ENCODE measurements at places on chromosomes 11 and 22.

DNA sequence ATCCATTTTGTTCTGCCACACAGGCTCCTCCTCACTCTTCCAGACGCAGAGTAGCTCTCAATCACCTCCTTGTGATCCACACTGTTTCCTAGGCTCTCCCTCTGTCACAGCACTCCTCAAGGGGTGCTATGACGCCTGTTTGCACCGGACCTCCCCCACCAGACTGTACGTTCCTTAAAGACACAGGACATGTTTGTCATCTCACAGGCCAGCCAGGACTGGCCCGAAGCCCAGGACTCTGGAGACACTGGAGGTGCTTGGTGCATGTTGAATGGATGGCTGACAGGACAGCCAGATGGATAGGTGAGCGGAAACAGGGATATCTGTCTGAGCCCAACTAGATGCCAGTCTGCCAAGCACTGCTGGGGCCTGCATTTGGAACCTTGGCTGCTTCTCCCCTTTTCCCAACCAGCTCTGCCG, 13.6 kb downstream of the PLA2G6 start:
- H3K36me3 ChIP-seq = no peaks in the 10 kb centered on the region
- no peak overlapping the region for H3K27ac ChIP-seq
- H3K27me3 ChIP-seq = no peaks in the 10 kb centered on the region
- H3K4me3 ChIP-seq = no peak overlapping the region
- no peak for DNase-seq
- H3K4me1 ChIP-seq = peaks cover 18% of the 10 kb centered on the region

GRCh38 chr11:10856689-10857458, 979 bp downstream of the ZBED5 start:
- peak overlapping the region; percentile 99 for H3K4me3 ChIP-seq
- H3K27ac ChIP-seq = peak overlapping the region; percentile 96
- H3K4me1 ChIP-seq = peaks cover 15% of the 10 kb centered on the region
- H3K27me3 ChIP-seq = no peaks in the 10 kb centered on the region
- H3K36me3 ChIP-seq = peaks cover 36% of the 10 kb centered on the region

- H3K27me3 ChIP-seq = no peaks in the 10 kb centered on the region
- peaks cover 19% of the 10 kb centered on the region for H3K4me1 ChIP-seq
- H3K27ac ChIP-seq = no peak overlapping the region
- DNase-seq = peak; percentile 29
- no peak overlapping the region for H3K4me3 ChIP-seq
Measured at GRCh38 chr11:6646918-6647679, 8.5 kb downstream of the DCHS1 start.

DNA sequence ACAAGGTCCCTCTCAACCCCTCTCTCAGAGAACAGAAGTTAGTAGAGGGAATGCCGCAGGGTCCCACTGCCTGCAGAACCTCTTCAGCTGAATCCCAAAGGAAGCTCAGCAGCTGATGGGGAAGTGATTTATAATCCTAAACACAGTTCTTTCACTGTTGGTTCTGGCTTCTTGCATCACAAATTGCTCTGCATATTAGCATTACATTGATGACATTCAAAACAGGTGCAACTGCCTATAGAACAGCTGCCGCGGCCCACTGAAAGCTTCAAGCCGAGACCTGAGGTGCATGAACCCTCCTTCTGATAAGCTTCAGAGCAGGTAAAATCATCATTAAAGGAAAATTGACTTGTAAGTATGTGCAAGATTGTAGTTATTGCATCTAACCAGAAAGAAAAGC, 75.2 kb upstream of the KIRREL3 start:
- H3K4me1 ChIP-seq = no peaks in the 10 kb centered on the region
- no peak overlapping the region for H3K4me3 ChIP-seq
- H3K27me3 ChIP-seq = no peaks in the 10 kb centered on the region
- H3K27ac ChIP-seq = no peak overlapping the region

- H3K36me3 ChIP-seq = no peaks in the 10 kb centered on the region
- no peak overlapping the region for H3K27ac ChIP-seq
- no peaks in the 10 kb centered on the region for H3K4me1 ChIP-seq
- H3K4me3 ChIP-seq = no peak overlapping the region
Measured at GRCh38 chr11:106785913-106786650, 232.2 kb downstream of the GUCY1A2 start.

DNA sequence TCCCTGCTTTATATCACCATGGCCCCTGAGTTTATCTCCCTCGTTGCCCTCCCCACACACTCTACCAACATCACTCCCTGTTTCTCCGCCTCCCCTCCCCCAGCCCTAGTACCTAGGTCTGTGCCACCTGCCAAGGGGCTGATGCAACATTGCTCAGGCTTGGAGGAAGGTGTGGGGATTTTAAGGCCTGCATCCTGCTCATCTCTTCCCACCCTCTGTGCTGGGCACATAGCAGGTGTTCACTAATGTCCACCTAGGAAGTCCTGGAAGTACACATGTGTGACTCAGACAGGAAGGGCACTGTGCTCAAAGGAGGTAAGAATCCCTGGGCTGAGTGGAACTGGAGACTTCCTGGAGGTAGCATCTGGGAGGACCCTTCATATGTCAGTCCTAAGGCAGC, 37.0 kb downstream of the PDE2A start:
- H3K36me3 ChIP-seq = no peaks in the 10 kb centered on the region
- DNase-seq = no peak
- no peak overlapping the region for H3K4me3 ChIP-seq
- H3K4me1 ChIP-seq = peaks cover 3% of the 10 kb centered on the region

GRCh38 chr11:1943576-1943975, 3.6 kb upstream of the MRPL23 start:
- no peak overlapping the region for H3K4me3 ChIP-seq
- H3K36me3 ChIP-seq = no peaks in the 10 kb centered on the region
- no peak overlapping the region for H3K27ac ChIP-seq
- no peaks in the 10 kb centered on the region for H3K27me3 ChIP-seq
- peaks cover 25% of the 10 kb centered on the region for H3K4me1 ChIP-seq

- peaks cover 19% of the 10 kb centered on the region for H3K27me3 ChIP-seq
- no peaks in the 10 kb centered on the region for H3K36me3 ChIP-seq
- DNase-seq = no peak
- H3K4me3 ChIP-seq = no peak overlapping the region
- H3K4me1 ChIP-seq = no peaks in the 10 kb centered on the region
Measured at GRCh38 chr22:47236718-47237117, 474.3 kb downstream of the TBC1D22A start.

GRCh38 chr11:123020968-123021367, 39.3 kb upstream of the BSX start:
- no peak overlapping the region for H3K4me3 ChIP-seq
- H3K27me3 ChIP-seq = no peaks in the 10 kb centered on the region
- H3K4me1 ChIP-seq = no peaks in the 10 kb centered on the region
- DNase-seq = peak; percentile 83
- H3K36me3 ChIP-seq = no peaks in the 10 kb centered on the region

- no peak for DNase-seq
- no peaks in the 10 kb centered on the region for H3K36me3 ChIP-seq
- no peak overlapping the region for H3K27ac ChIP-seq
- no peak overlapping the region for H3K4me3 ChIP-seq
- H3K27me3 ChIP-seq = no peaks in the 10 kb centered on the region
Measured at GRCh38 chr11:76397383-76397782, 16.3 kb downstream of the GVQW3 start.

GRCh38 chr11:75982309-75982708, 167.3 kb downstream of the UVRAG start:
- H3K36me3 ChIP-seq = peaks cover 14% of the 10 kb centered on the region
- no peaks in the 10 kb centered on the region for H3K4me1 ChIP-seq
- no peak for DNase-seq
- H3K27me3 ChIP-seq = no peaks in the 10 kb centered on the region

DNA sequence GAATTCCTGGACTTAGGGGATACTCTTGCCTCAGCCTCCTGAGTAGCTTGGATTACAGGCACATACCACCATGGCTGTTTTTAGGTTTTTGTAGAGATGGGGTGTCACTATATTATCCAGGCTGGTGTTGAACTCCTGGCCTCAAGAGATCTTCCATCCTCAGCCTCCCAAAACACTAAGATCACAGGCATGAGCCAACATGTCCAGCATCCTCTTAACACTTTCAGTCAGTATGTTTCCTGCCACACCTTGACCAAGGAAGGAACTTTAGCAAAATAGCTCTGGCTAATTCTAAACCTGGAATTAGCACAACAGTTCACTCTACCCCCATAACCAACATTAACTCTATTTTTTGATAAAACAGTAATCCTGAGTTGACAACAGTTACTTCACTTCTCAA, 27.2 kb upstream of the DNAJB7 start:
- DNase-seq = no peak
- H3K36me3 ChIP-seq = peaks cover 23% of the 10 kb centered on the region
- no peaks in the 10 kb centered on the region for H3K27me3 ChIP-seq
- H3K4me3 ChIP-seq = no peak overlapping the region
- H3K27ac ChIP-seq = no peak overlapping the region
- H3K4me1 ChIP-seq = no peaks in the 10 kb centered on the region

GRCh38 chr11:134864968-134865305, 452.9 kb upstream of the B3GAT1 start:
- H3K36me3 ChIP-seq = no peaks in the 10 kb centered on the region
- DNase-seq = no peak
- H3K4me1 ChIP-seq = no peaks in the 10 kb centered on the region
- peaks cover 4% of the 10 kb centered on the region for H3K27me3 ChIP-seq
- H3K27ac ChIP-seq = no peak overlapping the region

GRCh38 chr22:39176714-39177455, 24.4 kb upstream of the CBX7 start:
- no peak overlapping the region for H3K27ac ChIP-seq
- no peaks in the 10 kb centered on the region for H3K36me3 ChIP-seq
- no peak for DNase-seq
- H3K27me3 ChIP-seq = no peaks in the 10 kb centered on the region
- H3K4me3 ChIP-seq = no peak overlapping the region

DNA sequence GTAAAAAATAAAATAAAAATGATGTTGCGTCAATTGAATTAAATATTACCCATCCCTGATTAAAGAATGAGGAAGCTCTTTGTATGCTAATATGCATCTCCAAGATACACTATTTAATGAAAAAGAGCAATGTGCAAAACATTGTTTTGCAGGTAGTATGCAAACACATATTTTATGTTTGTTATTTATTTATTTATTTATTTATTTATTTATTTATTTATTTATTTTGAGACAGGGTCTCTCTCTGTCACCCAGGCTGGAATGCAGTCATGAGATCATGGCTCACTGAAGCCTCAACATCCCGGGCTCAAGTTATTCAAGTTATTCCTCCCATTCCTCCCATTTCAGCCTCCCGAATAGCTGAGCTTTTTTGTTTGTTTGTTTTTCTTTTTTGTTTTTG, 7.2 kb upstream of the CHST1 start:
- peaks cover 21% of the 10 kb centered on the region for H3K27me3 ChIP-seq
- no peak overlapping the region for H3K4me3 ChIP-seq
- no peaks in the 10 kb centered on the region for H3K4me1 ChIP-seq
- no peaks in the 10 kb centered on the region for H3K36me3 ChIP-seq

GRCh38 chr11:134647066-134647743, 235.2 kb upstream of the B3GAT1 start:
- H3K4me3 ChIP-seq = no peak overlapping the region
- DNase-seq = no peak
- H3K27ac ChIP-seq = no peak overlapping the region
- H3K4me1 ChIP-seq = no peaks in the 10 kb centered on the region

- no peak overlapping the region for H3K27ac ChIP-seq
- peaks cover 7% of the 10 kb centered on the region for H3K4me1 ChIP-seq
- no peak for DNase-seq
Measured at GRCh38 chr11:66864172-66864901, 7.5 kb downstream of the LRFN4 start.

- no peak overlapping the region for H3K4me3 ChIP-seq
- H3K27ac ChIP-seq = no peak overlapping the region
- H3K4me1 ChIP-seq = no peaks in the 10 kb centered on the region
- H3K27me3 ChIP-seq = no peaks in the 10 kb centered on the region
- H3K36me3 ChIP-seq = peaks cover 6% of the 10 kb centered on the region
Measured at GRCh38 chr11:88157370-88157769, 17.9 kb downstream of the RAB38 start.

GRCh38 chr11:12121011-12121410, 10.6 kb downstream of the MICAL2 start:
- no peaks in the 10 kb centered on the region for H3K27me3 ChIP-seq
- DNase-seq = no peak
- H3K27ac ChIP-seq = no peak overlapping the region
- no peaks in the 10 kb centered on the region for H3K36me3 ChIP-seq
- H3K4me3 ChIP-seq = no peak overlapping the region

All from common myeloid progenitor, CD34-positive (primary cell).